ENCODE measurements at places on chromosomes 2 and 18.

- DNase-seq: no peak
Observed at GRCh38 chr2:239387811-239388210, 13.0 kb downstream of the HDAC4 start.

DNA sequence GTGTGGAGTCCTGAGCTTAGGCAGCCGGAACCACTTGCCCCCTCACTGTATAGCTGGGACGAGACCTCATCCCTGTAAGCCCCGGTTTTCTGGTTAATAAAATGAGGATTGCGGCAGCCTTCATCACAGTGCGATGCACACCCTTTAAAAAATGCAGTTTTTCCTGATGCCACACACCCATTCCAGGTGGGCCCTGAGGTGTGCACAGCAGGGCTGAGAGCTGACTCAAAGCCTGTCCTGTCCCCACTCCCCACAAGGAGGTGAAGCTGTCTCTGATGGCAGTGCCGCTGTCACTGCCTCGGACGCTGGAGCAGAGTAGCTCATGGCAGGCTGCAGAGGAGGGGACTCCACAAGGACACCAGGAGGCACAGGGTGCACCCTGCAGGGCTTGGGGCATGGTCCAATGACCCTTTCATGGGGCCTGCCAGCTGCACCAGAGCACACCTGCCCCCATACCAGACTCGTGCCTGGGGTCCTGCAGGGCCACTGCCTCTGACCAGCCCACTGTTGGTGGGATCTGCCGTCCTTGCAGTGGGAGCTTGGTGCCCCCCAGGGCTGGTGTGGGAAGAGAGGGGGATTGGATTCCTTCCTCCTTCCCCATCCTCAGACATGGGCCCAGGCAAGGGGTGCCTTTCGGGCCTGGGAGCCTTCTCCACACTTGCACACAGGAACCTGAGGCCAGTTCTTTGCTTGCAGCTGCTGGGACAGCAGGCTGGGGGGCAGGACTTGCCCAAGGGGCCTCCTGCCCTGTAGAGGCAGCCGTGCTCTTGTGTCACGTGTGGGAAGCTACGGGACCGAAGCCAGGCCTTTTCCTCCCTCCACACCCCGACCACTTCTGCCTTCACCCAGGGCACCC is 22.8 kb downstream of the GPC1 start:
- no peak for DNase-seq

DNA sequence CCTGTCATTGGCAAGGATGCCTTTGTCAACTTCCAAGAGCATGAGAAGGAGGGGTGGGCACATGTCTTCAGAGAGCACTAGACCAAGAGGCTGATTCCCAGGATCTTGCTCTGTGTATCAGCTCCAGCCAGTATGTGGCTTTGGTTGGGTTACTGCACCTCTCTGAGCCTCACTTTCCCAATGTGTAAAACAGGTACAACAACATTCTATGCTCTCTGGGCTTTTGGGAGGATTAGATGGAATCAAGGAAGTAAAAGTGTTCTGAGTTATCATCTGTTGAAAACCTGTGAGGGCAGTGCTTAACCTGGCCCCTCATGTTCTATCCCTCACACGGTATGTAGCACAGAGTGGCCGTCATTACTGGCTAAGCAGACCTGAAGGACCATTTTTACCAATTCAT is 103.9 kb downstream of the FHOD3 start:
- DNase-seq: no peak

DNA sequence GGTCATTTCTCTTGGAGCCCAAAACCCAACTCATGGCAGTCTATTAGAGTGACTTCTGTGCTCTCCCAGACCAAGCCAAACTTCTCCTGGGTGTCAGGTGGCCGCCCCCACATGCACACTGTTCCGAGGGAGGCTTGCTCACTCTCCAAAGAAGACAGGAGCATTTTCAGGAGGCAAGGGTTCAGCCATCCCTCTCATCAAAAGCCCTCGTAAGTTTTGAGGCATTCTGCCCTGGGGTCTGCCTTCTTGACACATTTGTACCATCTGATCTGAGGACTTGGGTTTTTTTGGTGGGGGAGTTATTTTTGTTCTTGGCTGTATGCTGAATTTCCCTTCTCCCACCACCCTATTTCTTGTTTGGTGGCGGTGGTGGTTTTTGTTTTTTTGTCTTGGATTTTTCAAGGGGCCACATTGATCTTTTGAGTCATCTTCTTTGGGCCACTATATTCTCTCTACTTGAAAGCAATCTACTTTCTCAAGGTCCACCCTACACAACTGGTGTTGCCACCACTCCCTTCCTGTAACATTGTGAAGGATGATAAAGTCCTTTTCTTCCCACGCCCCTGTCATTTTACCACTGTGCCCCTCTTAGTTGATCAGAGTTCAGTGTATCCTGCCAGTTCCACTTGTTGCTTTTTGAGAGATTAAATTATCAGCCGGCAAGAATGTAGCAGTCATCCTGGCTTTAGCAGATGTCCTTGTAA is 255.8 kb downstream of the CYP26B1 start:
- no peak for DNase-seq

DNA sequence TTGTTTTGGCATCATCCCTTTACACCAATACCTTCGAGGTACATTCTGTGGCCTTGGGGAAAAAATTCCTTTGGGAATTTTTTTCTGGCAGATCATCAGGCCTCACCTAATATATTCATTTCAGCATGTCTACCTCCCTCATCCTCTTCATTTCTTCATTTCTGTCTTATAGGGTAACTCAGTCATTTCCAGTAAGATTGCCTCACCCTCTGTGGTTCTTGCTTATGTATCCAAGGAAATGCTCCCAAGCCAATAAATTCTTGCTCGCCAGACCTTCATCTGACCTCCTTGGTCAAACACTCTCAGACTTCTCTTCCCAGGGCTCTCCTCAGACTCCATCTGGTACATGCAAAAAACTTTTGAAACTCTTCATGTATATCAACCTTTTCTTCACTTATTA is 265.6 kb downstream of the TMX3 start:
- DNase-seq: no peak

DNA sequence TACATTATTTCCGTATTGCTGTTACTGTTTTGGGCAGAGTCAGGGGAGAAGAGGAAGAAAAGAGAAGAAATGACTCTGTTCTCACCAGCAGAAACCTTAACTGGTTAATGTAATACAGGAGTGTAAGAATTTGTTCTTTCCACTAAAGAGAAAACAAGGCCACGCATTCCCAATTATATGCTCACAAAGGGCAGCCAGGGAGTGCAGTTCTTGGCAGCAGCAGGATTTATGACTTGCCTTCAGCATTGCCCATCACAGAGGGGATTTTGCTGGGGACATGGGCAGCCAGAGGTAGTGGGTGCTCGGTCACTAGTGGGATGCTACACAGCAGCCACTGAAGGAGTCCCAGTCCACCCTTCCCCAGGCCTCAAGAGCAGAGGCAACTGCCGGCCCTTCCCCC is 18.4 kb downstream of the MREG start:
- DNase-seq: no peak

- no peak for DNase-seq
Observed at GRCh38 chr18:2716394-2717326, 61.1 kb downstream of the SMCHD1 start.

DNA sequence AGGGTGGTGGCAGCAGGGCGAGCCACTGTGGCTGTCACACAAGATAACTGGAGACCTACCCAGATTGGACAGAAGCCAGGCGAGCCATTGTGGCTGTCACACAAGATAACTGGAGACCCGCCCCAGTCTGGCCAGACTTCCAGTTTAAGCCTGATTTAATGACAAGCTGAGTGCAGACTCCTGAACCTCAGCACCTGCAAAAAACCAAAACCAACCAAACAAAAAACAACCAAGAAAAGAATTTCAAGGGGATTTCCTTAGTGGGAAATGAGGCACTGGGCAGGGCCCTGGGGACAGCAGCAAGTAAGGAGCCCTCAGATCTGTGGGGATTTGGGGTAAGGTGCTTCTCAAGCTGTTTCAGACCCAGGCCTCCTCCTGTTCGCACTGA is 95.2 kb upstream of the BOD1L2 start:
- DNase-seq: peak; percentile 40

DNA sequence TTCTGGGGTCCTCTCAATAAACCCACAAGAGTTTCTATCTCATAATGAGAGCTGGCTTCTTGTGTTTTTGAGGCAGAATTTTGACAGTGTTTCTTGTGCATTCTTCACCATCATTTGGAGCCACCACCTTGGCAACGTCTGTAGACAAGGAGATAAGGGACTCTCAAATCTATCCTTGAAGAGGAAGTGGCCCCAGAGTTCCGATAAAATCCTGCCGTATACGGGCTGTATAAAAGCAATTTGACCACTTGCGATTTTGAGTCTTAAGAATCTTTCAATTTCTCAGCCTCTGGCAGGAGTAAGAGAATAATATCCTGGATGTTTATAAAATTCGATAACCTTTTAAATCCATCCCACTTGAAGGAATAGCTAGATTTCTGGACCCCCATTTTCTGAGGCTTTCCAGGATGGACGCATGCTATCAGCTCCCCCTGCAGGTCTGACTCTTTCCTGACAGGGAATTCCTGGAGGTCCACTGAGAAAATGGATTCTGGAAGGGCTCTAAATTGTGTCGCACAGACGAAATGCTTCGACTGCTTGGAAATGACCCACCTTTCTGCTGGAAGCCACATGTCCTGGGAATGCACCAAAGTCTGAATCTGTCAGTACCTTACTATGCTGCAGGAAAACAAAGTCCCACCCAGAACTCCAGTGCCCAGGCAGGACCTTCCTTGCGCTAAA is 54.1 kb downstream of the E2F6 start:
- peak; percentile 64 for DNase-seq

DNA sequence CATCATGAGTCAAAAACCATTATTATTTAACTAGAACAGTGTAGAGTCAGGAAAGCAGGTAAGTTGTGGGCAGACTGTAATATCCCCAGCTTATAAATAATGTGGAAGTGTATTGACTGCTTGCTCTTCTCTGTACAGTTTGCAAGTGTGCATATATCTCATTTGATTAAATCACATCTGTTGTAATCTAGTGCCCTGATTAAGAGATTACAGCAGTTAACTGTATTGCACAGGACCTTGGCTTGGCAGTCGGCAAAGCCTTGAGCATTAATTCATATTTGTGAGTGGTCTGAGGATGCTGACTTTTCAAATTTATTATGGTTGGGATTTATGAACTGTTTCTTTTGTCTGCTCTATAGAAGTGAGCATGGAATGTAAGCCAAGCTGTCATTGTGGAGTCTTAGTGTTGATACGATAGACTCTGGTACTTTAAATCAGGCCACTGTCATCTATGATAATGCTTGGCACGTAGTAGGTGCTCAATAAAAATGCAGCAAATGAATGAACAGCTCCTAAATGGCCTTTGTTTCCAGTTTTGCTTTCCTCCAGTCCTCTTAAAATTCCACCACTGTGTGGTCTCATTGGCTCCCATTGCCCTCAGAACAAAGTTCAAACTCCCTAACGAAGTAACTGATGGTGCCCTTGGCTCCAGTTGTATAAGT is 48.3 kb downstream of the RAB31 start:
- DNase-seq: no peak

GRCh38 chr2:43321446-43321845 is 95.0 kb upstream of the ZFP36L2 start:
- DNase-seq: no peak

All from KBM-7 (cell line).